ENCODE measurements at places on chromosomes 4 and X.

GRCh38 chr4:88101165-88101564 lies 57.3 kb downstream of the ABCG2 start:
- DNase-seq, result no peak

- no peak for DNase-seq
Measured at GRCh38 chrX:117977526-117977925, 139.1 kb downstream of the KLHL13 start.

DNA sequence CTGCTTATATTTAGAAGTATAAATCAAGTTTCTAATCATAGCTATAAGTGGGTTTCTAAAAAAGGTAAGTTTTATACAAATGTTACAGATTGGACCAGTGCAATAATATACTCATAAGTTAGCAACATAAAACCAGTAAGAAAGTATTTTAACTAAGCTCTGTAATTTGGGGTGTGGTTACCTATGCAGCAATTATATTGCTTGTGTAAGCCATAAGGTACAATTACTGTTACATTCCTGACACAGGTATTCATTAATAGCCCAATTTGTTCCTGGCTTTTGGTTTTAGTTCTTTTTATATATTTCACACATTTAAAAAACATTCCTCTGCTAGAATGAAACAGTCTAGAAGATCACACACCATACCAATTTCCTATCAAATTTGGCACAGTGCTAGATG lies 115.1 kb downstream of the FRYL start:
- no peak for DNase-seq

DNA sequence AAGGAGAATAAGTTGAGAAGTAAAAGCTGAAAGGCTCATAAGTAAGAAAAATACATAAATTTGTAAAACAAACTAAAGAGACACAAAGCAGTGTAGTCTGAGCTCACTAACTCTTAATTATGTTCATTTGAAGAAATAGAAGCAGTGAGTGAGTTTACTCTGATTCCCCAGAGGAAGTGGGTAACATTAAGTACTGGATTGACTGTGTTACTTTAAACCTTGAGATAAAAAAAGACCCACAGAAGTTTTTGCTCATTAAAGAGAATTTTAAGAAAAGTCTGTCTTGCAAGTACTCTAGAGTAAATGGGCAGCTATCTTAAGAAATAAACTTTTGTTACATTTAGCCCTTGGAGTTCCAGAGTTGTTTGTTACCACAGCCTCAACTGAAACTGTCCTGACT lies 2466.9 kb downstream of the PCDH7 start:
- DNase-seq, result no peak

- DNase-seq, result no peak
Measured at GRCh38 chr4:37236165-37236564, 8.4 kb upstream of the NWD2 start.

- DNase-seq, result no peak
Measured at GRCh38 chr4:56622176-56622575, 58.9 kb downstream of the HOPX start.

GRCh38 chr4:122857160-122857559 lies 30.5 kb downstream of the FGF2 start:
- no peak for DNase-seq

DNA sequence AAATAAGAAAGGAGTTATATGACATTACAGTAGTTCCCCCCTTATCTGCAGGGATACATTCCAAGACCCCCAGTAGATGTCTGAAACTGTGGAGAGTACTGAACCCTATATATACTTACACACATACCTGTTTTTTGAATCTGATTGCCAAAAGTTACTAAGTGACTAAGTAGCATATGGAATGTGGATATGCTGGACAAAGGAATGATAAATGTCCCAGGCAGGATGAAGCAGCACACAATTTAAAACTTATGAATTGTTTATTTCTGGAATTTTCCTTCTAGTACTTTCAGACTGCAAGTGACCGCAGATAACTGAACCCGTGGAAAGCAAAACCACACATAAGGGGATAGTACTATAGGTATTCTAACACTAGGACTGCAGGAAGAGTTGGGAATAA lies 22.7 kb downstream of the UGDH start:
- DNase-seq, result no peak

- DNase-seq, result no peak
Measured at GRCh38 chr4:76095568-76095967, 21.1 kb downstream of the ART3 start.

DNA sequence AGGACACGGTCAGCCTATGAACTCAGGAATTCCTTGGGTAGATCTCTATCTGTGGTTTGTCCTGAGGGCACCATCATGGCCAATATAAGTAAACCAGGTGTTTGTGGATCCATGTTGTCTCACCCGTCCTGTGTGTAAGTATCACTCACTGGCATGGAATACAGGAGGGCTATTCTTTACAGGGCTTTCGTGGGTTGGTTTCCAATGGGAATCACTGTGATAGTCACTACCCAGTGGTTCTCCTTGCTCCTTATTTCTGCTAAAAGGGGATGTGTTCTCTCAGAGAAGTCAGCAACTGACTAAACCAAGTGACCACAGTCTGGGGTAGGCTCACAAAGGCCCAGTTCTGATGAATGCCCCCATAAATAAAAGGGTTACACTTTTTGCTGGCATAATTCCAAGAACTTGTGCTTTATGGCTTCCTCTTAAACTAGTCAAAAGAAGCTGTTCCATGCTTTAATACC lies 236.7 kb upstream of the JADE1 start:
- DNase-seq, result no peak

- DNase-seq, result no peak
Measured at GRCh38 chr4:95248720-95249425, 299.9 kb downstream of the UNC5C start.

DNA sequence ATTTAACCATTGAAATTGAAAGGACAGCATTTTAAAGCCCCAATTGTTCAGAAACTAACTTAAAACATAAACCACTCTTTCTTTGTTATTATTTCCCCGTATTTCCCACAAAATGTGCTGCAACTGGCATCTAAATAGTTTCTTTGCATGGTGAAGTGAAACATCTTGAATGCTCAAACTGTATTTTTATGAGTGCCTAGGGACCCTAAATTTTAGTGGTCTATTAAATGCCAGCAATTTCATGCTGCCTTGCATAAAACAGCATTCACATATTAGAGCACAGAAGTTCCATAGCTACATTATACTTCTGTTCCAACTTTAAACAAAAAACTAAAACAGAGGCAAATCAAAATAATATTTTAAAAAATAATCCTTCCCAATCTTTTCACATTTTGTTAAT lies 5.4 kb downstream of the RAB28 start:
- no peak for DNase-seq

GRCh38 chr4:64495946-64496345 lies 86.7 kb upstream of the TECRL start:
- DNase-seq, result no peak

- DNase-seq, result no peak
Measured at GRCh38 chr4:7853271-7853670, 86.4 kb downstream of the AFAP1 start.

- no peak for DNase-seq
Measured at GRCh38 chr4:81319657-81320056, 104.6 kb upstream of the PRKG2 start.

- DNase-seq, result no peak
Measured at GRCh38 chr4:7103607-7104365, 35.9 kb upstream of the GRPEL1 start.

DNA sequence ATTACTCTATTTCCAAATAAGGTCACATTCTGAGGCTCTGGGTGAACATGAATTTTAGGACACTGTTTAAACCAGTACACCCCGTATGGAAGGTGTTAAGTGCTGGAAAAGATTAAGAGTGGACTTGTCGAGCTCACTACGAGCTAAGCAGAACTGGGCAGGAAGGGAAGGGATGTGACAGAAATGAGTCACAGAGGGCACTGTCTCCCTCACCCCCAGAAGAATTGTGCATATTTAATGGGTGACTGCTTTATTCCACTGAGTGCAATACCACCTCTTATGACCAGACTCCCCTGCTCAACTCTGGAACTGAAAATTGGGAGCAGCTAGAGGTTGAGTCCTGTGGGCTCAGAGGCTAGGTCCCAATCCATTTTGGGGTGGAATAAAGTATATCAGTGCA lies 187.4 kb upstream of the RPS6KA3 start:
- DNase-seq, result no peak

GRCh38 chr4:187362937-187363857 lies 632.4 kb upstream of the ZFP42 start:
- no peak for DNase-seq

DNA sequence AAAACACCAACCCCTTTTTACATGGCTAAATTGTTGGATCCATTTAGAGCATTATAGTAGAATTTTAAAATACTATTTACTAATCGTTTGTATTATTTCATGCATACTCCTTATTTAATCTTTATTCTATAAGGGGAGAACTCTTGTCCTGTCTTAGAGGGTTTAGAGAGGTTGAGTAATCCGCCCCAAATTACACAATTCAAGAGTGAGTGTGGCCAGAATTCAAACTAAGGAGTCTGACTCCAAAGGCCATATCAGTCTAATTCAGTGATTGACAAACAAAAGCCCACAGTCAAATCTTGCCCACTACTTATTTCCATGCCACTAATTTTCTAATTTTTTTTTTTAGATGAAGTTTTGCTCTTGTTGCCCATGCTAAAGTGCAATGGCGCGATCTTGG lies 33.7 kb upstream of the NEIL3 start:
- DNase-seq, result no peak

DNA sequence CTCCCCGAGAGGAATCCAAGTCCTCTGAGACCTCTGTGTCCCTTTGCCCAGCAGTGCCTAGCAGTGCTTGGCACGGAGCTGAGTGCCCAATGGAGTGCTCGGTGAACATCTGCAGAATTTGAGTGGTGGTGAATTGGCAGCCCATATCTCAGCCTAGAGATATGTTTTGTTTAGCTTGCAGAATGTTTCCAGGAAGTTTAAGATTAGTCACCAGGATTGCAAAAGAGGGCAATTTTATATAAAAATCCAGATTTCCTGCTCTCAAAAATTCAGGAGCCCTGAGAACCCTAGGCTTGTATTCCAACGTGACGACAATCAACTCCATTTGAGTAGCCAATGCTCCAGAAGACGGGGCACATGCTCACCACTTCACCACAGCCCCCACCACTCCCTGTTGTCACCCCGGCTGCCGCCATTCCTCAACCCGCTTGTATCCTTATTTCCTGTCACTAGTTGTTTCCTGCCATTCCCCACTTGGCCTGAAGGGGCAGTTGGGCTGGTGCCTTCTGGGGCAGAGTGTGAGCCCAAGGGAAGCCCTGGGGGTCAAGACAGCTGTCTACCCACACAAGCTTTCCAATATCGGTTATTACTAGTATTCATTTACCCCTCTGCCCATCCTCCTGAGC lies 116.9 kb downstream of the EFNB1 start:
- no peak for DNase-seq

- no peak for DNase-seq
Measured at GRCh38 chrX:17860179-17860780, 818 bp downstream of the RAI2 start.

- DNase-seq, result no peak
Measured at GRCh38 chrX:114127411-114128025, 456.4 kb upstream of the HTR2C start.

- peak; percentile 56 for DNase-seq
Measured at GRCh38 chrX:40169193-40170101, 71.7 kb upstream of the BCOR start.

DNA sequence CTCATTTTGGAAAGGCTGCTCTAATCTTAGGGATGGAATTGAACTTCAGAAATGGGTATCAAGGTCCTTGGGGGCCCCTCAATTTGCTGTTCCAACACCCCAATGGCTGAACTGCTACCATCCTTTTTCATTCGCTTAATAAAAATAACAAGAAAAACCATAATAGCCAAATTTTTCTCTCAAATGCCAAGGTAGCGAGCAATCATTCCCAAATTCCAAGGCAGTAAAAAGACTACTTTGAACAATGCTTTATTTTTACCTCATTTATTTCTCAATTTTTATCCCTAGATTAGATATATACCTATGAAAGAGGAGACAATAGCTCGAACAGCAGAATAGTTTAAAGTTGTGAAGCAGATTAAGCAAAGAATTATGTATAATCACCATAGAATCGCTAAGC lies 323.4 kb upstream of the SLC7A11 start:
- no peak for DNase-seq

DNA sequence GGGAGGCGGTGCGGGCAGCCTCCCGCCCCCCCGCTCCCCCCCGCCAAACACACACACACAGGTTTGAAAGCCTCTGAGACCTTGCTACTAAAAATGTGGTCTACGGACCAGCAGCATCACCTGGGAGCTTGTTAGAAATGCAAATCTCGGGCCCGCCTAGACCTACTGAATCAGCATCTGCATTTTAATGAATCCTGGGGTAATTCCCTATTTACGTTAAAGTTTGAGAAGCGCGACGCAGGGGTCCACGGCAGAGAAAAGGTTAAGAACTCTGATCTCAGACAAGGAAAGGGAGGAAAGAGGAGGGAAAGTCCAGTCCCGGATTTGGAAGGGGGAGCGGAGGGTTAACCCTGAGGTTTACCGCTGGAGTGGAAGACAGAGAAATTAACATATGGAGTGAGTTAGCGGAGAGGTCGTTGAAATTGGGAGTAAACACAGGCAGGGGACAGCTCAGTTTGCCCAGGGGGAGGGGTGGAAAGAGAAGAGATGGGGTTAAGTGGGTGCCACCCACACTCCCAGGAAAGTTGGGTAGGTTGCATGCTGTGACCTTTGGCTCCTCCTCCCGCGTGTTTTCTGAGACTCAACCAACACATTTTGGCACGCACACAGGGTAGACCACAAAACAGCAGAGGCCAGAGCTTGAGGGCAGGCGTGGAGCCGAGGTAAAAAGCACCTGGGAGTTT lies 483.6 kb downstream of the BCOR start:
- peak; percentile 27 for DNase-seq

DNA sequence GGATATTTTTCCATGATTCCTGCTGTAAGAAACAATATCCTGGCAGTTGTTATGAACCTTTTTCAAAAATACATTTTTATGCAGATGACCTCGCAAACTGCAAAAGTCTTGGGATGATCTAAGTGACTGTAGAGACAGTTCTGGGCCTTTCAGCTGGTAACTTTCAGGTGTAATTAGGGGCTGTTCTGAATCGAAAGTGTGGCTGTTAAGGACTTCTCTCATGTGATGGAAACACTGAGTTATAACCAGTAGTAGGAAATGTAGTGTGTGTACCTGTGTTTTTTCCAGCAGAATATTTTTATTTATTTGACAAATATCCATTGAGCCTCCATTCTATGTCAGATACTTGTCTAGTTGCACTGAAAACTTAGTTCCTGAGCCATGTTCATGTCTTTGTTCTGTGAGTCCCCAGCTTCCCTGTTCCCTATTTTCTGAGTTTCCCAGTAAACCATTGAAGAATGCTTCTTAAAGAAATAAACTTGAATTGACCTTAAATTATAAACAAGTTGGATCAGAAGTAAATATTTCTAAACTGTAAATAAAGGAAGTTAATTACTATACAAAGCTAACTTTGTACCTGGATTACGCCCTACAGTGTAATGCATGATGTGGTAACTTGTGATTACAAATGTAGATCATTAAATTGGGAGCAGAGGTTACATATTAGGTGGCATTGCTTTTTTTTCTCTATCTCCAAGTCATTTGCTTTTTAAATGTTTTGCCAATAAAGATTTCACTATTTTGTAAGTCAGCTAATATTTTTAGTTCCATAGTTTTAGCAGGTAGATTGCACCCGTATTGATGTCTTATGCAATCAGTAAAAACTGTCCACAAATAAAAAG lies 33.7 kb upstream of the HPGD start:
- DNase-seq, result no peak
